ENCODE measurements at places on chromosomes 2 and 18. TPM values are rescaled to one million over a fixed set of nuclear protein-coding genes. Genes with fewer than 3 reads are reported as not detected.

GRCh38 chr2:99821039-99821438 lies 321.4 kb downstream of the AFF3 start:
- DNase-seq = no peak

GRCh38 chr18:31045599-31045998 lies 3.1 kb upstream of the DSC3 start:
- DNase-seq = no peak

GRCh38 chr18:34709750-34710441 lies at the start of gene DTNA:
TSS of gene DTNA (plus strand) at chr18:34710298. CDS start at chr18:34755977, 45,679 bp downstream.
- peak; percentile 50 for DNase-seq

- DNase-seq = no peak
These were observed 21.2 kb upstream of the IL1A start for GRCh38 chr2:112805542-112805941.

- DNase-seq = no peak
These were observed 180.9 kb upstream of the ACVR2A start for GRCh38 chr2:147663962-147664361.

DNA sequence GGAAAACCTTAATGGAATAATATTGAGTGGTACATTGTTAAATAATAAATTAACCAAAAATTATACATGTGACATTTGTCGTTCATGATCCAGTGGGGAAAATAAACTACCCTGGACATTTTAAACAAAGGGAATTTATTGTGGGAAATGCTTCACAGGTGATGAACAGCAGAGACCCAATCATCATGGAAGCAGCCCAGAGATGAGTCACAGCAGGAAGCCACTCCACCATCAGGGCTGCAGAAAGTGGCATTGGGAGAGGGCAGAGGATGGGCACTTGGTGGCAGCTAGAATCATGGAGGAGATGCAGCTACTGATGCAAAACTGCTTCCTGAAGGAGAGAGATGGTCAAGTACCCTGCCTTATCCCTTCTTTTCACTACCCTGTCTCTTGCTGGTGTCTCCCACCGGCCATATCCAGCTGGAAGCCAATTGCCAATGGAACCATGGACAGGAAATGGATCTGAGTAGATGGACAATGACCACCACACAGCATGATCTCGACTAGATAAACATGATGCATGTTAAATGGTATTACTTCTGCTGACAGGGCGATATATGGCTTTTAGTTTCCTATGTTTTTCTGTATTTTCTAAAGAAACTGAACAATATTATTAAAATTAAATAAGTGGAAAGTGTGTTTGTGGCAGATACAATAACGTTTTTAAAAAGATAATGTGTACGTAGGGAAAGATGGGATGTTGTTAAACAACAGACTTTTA lies 139.8 kb downstream of the RPIA start:
- DNase-seq = no peak

DNA sequence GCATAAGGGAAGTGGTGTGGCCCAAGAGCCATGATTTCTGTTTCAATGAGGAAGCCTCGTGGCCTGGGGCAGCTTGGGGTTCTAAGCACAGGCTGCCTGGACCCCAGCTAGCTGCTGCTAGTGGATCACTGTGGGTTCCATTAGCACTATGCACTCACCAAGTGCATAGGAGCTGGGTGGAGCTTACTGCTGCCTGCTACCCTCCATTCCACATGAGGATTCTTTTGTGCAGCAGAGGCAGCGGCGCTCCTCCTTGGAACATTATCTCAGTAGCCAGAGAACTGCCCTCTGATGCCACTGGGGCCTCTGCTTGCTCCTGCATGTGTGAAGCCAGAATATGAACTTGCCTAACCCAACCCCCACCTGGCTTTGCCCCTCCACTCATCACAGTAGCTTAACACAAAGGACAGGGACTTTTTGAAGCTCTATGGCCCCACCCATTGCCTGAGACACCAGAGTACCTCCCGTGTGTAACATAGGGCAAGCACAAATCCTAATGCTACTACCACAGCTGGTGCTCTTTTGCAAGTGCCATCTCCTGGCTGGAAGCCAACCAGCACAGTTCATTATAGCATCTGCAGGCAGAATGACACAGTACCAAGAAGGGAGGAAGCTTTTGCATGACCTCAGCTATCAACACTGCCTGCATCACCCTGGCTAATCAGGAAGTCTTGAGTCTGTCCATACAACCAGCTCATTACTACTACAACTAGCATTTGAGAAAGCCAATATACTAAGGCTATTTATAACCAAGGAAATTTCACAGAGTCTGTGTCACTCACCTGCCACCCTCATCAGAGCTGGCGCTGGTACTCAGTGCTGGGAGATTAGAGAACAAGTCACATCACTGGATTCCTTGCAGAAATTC lies 297.0 kb upstream of the GULP1 start:
- peak; percentile 70 for DNase-seq

- no peak for DNase-seq
These were observed 1565.6 kb upstream of the LRRTM1 start for GRCh38 chr2:81870119-81870518.

Gene CHRND
- polyA plus RNA-seq = 0.40 TPM

Gene NYAP2
- polyA plus RNA-seq = 5.8 TPM

Gene MYO7B
- polyA plus RNA-seq = 10.6 TPM

Gene IL36G
- 0.18 TPM for polyA plus RNA-seq

Gene SATB2
- 7.5 TPM for polyA plus RNA-seq

Gene SAG
- polyA plus RNA-seq = 0.48 TPM

Gene CCDC74B
- polyA plus RNA-seq = 23.8 TPM

Gene LHCGR
- polyA plus RNA-seq = 0.67 TPM

Gene MAP3K19
- 8.9 TPM for polyA plus RNA-seq
